Activated B cell treated with CpG ODN at 0.5 μM for 24 hours (primary cell): ENCODE measurements at places on chromosomes 12 and 14.

- no peak for DNase-seq
Observed at GRCh38 chr12:94327809-94328208, 131.9 kb downstream of the CEP83 start.

DNA sequence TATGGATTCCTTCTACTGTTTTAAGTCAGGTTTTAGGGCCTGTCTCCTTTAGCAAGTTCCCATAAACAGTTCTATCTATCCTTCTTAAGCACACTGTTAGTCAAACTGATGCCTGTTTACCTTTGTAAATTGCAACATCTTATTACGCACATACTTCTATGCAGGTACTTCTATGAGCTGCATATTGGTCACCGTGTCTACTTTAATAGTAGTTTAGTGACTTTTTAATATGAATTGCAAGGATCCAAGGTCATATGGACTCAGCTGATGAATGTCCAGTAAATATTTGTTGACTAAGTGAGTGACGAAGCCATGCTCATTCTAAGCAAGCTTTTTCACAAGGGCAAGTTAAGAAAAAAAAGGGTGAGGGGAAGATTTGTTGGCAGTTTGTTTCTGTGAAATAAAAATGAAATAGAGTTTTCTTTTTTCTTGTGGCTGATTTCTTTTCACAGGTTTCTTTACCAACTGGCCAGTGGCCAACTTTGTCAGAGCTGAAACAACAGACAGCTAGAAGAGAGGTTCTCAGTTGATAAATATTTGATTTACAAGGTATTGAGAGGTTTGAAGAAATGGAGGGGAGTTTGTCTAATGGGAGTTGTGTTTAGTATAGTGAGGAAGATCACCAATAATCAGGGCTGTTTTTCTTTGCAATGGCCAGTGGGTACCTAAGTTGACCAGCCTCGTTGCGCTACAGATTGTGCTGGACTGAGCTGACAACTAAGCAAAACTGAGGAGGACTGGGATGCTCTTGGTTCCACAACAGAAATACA is 141.1 kb downstream of the SLC15A5 start:
- DNase-seq, result no peak

DNA sequence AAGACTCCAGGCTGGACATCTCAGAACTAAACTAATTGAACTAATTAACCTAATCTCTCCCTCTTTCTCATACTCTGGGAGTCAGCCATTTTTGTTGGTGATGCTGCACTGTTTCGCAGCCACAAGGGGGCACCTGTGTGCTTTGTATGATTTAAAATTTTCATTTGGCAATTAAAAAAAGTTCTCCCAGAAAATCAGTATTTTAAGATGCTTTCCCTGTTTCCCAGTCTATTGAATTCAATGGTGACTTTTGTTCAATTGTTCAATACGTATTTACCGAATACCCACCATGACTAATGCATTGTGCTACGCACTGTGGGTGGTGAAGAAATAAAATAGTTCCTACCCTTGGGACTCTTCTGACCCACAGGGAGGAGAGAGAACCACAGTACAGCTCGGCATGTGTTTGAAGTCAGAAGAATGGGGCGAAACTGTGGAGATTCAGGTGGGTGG is 63.7 kb downstream of the ZNF664 start:
- peak; percentile 21 for DNase-seq

GRCh38 chr12:46509135-46509534 is 136.6 kb upstream of the SLC38A2 start:
- no peak for DNase-seq

DNA sequence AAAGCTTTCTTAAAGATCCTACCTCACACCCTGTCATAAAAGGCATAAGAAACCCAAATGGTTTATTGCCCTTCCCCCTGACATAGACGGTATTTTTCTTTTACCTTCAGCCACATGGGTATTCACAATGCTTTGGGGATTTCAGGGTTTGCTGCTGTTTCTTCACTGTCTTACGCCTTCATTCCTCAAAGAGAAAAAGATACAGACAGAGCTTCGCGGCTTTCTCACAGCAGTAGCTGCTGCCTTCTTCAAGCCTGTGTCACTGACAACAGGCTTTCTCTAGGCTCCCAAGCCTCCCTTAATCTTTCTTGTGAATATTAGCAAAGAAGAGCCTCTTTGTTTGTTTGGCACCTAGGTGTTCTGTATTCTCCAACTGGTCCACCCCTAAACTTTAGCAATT is 197.4 kb upstream of the ARID2 start:
- DNase-seq, result no peak

- no peak for DNase-seq
Observed at GRCh38 chr12:115374480-115375185, 690.7 kb upstream of the TBX3 start.

DNA sequence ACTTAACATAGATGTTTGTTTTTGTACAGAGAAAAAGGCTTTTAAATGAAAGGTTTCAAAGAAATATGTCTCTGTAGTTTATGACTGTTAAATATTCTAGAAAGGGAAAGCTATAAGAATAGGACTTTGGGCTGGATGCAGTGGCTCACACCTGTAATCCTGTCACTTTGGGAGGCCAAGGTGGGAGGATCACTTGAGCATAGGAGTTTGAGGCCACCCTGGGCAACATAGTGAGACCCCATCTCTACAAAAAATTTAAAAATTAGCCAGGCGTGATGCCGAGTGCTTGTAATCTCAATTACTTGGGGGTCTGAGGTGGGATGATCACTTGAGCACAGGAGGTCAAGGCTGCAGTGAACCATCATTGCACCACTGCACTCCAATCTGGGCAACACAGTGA is 11.4 kb downstream of the GPX2 start:
- no peak for DNase-seq

- DNase-seq, result no peak
Observed at GRCh38 chr14:31887929-31888580, 189.0 kb upstream of the ARHGAP5 start.

- DNase-seq, result no peak
Observed at GRCh38 chr12:62512901-62513300, 46.3 kb downstream of the MON2 start.

- DNase-seq, result no peak
Observed at GRCh38 chr14:23443881-23444280, 8.4 kb upstream of the MYH7 start.

DNA sequence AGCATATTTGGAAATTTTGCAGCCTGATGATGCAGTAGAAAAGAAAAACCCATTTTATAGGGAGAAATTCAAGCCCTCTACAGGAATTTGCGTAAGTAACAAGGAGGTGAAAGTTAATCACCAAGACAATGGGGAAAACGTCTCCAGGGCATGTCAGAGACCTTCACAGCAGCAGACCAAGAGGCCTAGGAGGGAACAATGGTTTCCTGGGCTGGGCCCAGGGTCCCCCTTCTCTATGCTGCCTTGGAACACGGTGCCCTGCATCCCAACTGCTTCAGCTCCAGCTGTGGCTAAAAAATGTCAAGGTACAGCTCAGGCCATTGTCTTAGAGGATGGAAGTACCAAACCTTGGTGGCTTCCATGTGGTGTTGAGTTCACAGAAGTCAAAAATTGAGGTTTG is 6.5 kb upstream of the KRT6C start:
- no peak for DNase-seq

GRCh38 chr14:72104011-72104613 is 171.9 kb downstream of the RGS6 start:
- no peak for DNase-seq

DNA sequence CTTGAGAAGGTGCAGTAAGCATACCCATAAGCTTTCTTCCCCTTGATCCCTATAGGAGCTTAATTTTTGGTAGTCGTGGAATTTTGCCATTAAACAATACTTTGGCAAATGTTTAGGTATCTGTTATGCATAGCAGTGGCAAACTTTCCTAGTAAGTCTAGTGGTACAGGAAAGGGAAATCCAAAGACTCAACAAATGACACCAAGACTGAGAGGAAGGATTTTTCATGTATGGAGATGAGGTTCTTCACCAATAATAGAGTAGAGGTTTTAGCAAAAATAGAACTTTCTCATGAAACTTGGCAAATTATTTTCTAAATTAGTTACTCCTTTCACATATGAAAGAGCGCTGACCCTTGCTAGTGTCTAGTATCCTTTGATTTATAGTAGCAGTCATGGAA is 2.8 kb downstream of the EID3 start:
- no peak for DNase-seq

DNA sequence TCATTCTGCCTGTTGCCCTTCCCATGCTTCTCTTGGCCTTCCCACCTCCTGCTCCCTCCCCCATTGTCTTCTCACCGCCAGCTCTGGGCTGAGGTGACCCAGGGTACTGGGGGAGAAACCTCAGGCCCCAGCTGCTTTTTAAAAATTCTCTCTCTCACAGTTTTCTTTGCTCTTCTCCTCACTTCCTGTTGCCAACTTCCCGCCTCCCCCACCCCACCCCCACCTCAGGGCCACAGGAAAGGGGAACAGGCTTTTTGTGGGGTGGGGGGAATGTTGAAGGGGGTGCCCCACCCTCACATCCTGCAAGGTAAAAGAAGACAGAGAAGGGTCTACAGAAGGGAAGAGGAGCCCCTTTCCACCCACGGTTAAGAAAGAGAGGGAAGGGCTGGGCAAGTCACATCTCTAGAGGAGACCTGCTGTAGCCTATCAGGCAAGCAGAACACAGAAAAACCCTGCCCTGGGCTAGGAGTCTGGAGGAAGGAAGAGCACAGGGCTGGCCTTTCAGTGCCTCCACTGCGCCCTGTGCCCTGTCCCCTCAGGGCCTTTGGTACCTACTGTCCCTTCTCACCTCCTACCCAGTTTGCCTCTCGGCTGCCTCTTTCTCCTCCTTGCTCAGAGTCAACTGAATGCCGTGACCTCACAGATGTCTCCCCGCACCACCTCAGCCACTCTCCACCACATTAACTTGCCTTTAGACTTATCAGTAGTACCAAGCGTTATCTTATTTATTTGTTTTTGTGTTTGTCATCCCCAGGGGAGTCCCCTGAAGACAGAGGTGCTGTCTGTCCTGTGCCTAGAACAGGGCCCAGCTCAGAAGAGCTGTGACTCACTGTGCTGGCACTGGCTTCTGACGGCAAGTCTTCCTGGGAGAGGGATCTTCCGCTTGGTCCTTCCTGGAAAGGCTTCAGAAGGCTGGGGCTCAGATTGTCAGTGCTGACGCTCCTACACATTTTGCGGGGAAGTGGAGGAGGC is 1.7 kb downstream of the ARHGAP9 start:
- peak; percentile 43 for DNase-seq

DNA sequence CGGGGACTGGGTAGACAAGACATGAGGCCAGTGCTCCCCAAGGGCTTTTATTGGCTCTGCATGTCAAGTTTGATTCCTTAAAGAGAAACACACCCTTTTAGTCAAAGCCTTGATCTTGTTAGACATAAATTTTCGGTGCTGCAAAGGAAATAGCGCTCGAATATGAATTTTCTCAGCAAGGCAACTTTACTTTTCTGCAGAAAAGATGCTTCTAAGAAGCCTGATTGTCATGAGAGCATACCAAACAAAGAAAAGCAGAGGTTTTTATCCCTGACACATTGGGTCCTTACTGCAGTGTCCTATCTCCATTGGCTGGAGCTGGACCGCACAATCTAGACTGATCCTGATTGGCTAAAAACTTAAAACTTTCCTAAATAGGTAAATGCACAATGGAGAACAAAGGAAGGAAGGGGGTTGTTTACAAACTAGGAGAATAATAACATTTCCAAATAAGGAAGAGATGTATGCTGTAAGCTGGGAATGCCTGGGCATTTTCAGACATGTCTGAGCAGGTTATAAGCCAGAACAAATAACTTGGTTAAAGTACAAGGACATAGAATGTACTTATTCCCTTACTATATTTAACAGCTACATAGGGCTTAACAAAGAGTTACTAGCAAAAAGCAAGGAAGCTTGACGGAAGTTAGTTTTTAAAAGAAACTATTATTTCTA is 17.2 kb downstream of the TXNRD1 start:
- no peak for DNase-seq

GRCh38 chr12:28585146-28585545 is 394.9 kb downstream of the CCDC91 start:
- no peak for DNase-seq

DNA sequence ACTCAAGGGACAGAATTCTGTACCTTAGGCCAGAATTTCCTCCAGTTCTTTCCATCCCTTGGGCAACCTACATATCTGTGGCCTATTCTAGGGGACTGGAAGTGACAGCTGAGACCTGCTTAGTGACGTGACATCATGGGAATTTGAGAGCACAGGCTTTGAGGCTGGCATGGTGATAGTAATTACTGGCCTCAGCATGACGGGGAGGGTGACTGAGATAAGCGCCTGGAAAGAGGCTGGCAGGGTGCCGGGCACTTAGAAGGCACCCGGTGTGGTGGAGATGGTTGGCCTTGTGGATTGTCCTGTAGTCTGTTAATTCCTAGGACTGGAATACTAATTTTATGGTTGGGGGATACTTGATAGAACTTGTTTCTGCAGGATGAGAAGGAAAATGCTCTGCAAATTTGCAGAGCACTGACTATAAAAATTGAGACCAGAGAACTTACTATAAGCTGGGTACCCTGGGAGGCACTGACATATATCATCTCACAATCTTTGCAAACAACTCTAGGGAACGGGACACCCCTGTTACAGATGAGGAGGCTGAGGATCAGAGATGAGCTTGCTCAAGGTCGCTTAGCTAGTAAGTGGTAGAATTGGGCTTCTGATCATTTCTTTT is 42.2 kb upstream of the TBX3 start:
- DNase-seq, result no peak

GRCh38 chr14:34251662-34252061 is 210.4 kb downstream of the SPTSSA start:
- DNase-seq, result no peak
